Activated CD4-positive, alpha-beta T cell treated with anti-CD3 and anti-CD28 coated beads, Interleukin-2, amount 10 ng/mL, durations not matched to agents 24 days and 14 days (primary cell): ENCODE measurements at places on chromosomes 11 and 22. TPM values are rescaled to one million over a fixed set of nuclear protein-coding genes. Genes with fewer than 3 reads are reported as not detected.
A peak's percentile ranks its signal among the peaks of the same experiment; 100 is the strongest.

GRCh38 chr11:37110385-37110784 lies 512.3 kb upstream of the RAG2 start:
- H3K27me3 ChIP-seq: no peaks in the 10 kb centered on the region
- no peaks in the 10 kb centered on the region for H3K4me1 ChIP-seq
- no peak for DNase-seq
- H3K27ac ChIP-seq: no peak overlapping the region
- no peak overlapping the region for H3K4me3 ChIP-seq

GRCh38 chr11:10044618-10045017 lies 249.4 kb downstream of the SBF2 start:
- H3K27ac ChIP-seq: no peak overlapping the region
- H3K27me3 ChIP-seq: no peaks in the 10 kb centered on the region
- H3K4me3 ChIP-seq: no peak overlapping the region
- no peak for DNase-seq
- H3K4me1 ChIP-seq: no peaks in the 10 kb centered on the region

- peaks cover 5% of the 10 kb centered on the region for H3K36me3 ChIP-seq
- H3K4me3 ChIP-seq: no peak overlapping the region
- peaks cover 25% of the 10 kb centered on the region for H3K4me1 ChIP-seq
- DNase-seq: no peak
Measured at GRCh38 chr11:86596861-86597586, 75.4 kb downstream of the ME3 start.

PLXNB2 gene
- total RNA-seq: 9.0 and 9.5 TPM in 2 replicates

- no peak for DNase-seq
- H3K4me3 ChIP-seq: no peak overlapping the region
- no peaks in the 10 kb centered on the region for H3K4me1 ChIP-seq
- H3K27me3 ChIP-seq: no peaks in the 10 kb centered on the region
- H3K36me3 ChIP-seq: no peaks in the 10 kb centered on the region
- H3K27ac ChIP-seq: no peak overlapping the region
Measured at GRCh38 chr22:45476814-45477213, 25.9 kb upstream of the FBLN1 start.

RFPL3 gene
- total RNA-seq: not detected in 2 replicates

GRCh38 chr22:19936513-19936912 lies 5.1 kb upstream of the COMT start:
- no peak overlapping the region for H3K27ac ChIP-seq
- DNase-seq: no peak
- H3K4me3 ChIP-seq: no peak overlapping the region
- no peaks in the 10 kb centered on the region for H3K27me3 ChIP-seq

- H3K4me3 ChIP-seq: no peak overlapping the region
- peaks cover 7% of the 10 kb centered on the region for H3K27me3 ChIP-seq
- no peak for DNase-seq
- H3K27ac ChIP-seq: no peak overlapping the region
- no peaks in the 10 kb centered on the region for H3K36me3 ChIP-seq
Measured at GRCh38 chr22:32733923-32734514, 67.5 kb upstream of the TIMP3 start.

- H3K36me3 ChIP-seq: no peaks in the 10 kb centered on the region
- no peaks in the 10 kb centered on the region for H3K4me1 ChIP-seq
- H3K27ac ChIP-seq: no peak overlapping the region
- no peak for DNase-seq
- peaks cover 2% of the 10 kb centered on the region for H3K27me3 ChIP-seq
Measured at GRCh38 chr11:131228378-131228777, 142.0 kb upstream of the NTM start.

DNA sequence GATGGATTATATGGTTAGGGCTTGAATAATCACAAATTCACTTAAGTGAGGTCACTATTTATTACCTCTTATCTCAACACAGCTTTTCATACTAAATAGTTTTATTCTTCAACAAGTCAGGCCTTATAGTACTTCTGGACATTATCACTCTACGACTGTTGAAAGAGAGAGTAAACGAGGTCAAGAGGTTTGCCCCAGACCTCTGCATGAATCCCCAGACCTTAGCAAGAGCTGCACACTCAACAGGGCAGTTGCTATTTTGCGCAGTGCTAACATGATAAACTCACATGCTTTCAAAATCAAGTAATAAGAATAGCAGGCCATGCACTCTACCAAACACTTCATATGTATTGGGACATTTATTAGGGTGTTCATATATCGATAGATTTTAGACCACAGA lies 60.5 kb downstream of the DDI1 start:
- H3K27ac ChIP-seq: no peak overlapping the region
- no peak for DNase-seq
- H3K27me3 ChIP-seq: no peaks in the 10 kb centered on the region
- H3K4me1 ChIP-seq: no peaks in the 10 kb centered on the region
- no peaks in the 10 kb centered on the region for H3K36me3 ChIP-seq
- no peak overlapping the region for H3K4me3 ChIP-seq

DDIAS gene
- 25.2 and 26.9 TPM in 2 replicates for total RNA-seq

GRCh38 chr11:126494831-126495230 lies 139.3 kb downstream of the ST3GAL4 start:
- peaks cover 7% of the 10 kb centered on the region for H3K27me3 ChIP-seq
- H3K27ac ChIP-seq: no peak overlapping the region
- no peak for DNase-seq

- peaks cover 9% of the 10 kb centered on the region for H3K4me1 ChIP-seq
- DNase-seq: no peak
- peak overlapping the region; percentile 83 for H3K4me3 ChIP-seq
- H3K27me3 ChIP-seq: peaks cover 7% of the 10 kb centered on the region
Measured at GRCh38 chr11:65315866-65316226, 1.2 kb downstream of the CDC42EP2 start.

DNA sequence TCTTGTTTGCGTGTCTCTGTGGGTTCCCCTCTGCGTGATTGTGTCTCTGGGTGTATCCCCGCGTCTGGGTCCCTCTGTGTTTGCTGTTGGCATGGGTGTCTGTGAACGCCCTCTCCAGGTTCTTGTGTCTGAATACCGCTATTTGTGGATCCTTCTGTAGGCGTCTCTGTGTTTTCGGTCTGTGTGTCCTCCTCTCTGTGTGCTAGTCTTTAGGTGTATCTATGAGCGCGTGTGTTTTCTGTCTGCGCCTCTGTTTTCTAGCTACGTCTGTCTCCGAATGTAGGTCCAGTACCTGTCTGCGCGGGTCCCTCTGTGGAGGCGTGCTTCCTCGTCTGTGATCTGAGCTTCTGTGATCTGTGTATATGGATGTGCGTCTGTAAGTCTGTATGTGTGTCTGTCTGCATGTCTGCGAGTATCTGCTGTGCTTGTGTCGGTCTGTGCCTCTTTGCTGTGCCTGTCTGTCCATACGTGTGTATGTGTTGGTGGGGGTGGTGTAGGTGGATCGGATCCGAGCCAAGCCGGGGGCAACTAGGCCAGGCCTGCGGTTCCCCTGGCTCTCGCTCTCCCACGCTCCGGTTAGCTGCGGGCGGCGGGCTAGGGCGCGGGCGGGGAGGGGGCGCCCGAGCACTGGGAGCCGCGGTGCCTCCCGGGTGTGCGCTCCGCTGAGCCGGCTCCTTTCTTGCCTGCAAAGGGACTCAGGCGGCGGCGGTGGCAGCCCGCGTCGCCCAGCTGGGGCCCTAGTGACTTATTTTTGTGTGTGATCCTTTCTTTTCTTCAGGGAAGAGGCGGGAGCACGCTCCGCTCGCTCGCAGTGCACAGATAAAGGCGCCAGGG lies 105.3 kb upstream of the E2F8 start:
- H3K36me3 ChIP-seq: no peaks in the 10 kb centered on the region
- DNase-seq: no peak
- no peak overlapping the region for H3K27ac ChIP-seq
- peak overlapping the region; percentile 33 for H3K4me3 ChIP-seq
- peaks cover 79% of the 10 kb centered on the region for H3K27me3 ChIP-seq

FOLR1 gene
- total RNA-seq: not detected in 2 replicates

OR8G1 gene
- not detected in 2 replicates for total RNA-seq

CEND1 gene
- 3.8 and 4.2 TPM in 2 replicates for total RNA-seq

DNA sequence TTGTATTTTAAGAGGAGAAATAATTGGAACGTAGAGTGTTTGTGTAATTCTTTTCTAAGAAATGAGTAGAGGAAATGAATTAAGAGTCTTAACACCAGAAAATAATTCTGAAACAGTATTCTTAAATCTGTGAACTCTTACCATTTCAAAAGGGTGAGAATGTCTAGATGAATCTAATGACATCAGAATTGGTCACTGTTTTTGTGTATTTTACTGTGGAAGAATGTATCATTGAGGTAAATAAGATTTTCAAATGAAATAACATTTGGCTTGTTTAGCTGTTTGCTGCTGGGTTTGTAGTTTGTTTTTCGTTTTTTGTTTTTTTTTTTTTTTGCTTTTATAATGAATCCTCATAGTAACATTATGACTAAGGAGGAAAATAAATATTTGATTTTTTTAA lies 97.6 kb downstream of the EMSY start:
- H3K27ac ChIP-seq: no peak overlapping the region
- no peak overlapping the region for H3K4me3 ChIP-seq
- H3K27me3 ChIP-seq: no peaks in the 10 kb centered on the region
- peaks cover 55% of the 10 kb centered on the region for H3K36me3 ChIP-seq
- H3K4me1 ChIP-seq: peaks cover 6% of the 10 kb centered on the region
- DNase-seq: no peak

CNTN5 gene
- not detected in 2 replicates for total RNA-seq

DRAP1 gene
- total RNA-seq: 113 and 117 TPM in 2 replicates

TUB gene
- 0.30 and 0.43 TPM in 2 replicates for total RNA-seq

CAVIN3 gene
- 35.7 and 36.0 TPM in 2 replicates for total RNA-seq
